ENCODE measurements at places on chromosomes 2 and 18. TPM values are rescaled to one million over a fixed set of nuclear protein-coding genes. Genes with fewer than 3 reads are reported as not detected.

- DNase-seq, result peak; percentile 8
These were observed 329.9 kb downstream of the TRIB2 start for GRCh38 chr2:13046557-13047165.

DNA sequence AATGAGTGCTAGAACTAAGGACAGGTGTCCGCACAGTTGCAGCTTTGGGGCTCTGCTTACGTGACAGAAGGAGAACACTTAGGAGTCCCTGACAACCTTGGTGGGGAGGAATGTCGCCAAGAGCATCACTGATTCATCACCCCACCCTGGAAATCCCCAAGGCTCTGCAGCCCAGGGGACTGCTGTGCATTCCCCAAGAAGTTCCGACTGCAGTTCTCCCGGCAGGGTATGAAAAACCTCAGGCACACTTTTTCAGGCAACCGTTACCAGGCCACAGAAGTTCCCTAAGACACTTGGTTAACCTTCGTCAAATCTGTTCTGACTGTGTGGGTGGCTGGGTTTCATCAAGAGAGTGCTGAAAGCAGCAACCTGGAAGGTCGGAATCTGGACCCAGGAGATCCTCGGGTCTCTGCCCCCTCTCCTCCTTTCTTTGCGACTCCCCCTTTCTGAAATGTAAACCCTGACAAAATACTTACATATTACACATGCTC is 192.1 kb upstream of the CXCR4 start:
- no peak for DNase-seq

GRCh38 chr2:133171393-133172004 is 396.8 kb downstream of the NCKAP5 start:
- DNase-seq, result peak; percentile 62

- DNase-seq, result no peak
These were observed 37.5 kb downstream of the UXS1 start for GRCh38 chr2:106156305-106157296.

DNA sequence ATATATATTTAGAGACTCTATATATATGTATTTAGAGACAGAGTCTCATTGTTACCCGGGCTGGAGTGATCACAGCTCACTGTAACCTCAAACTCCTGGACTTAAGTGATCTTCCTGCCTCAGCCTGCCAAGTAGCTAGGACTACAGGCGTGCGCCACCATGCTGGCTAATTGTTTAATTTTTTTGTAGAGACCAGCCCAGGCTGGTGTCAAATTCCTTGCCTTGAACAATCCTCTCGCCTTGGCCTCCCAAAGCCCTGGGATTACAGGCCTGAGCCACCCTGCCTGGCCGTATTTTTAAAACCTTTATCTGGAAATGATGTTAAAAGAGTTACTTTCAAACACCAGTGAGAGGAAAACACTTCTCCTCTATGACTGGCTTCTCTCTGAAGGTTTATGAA is 30.9 kb upstream of the PGAP1 start:
- DNase-seq, result no peak

- no peak for DNase-seq
These were observed 94.6 kb downstream of the PMAIP1 start for GRCh38 chr18:59994357-59994756.

- no peak for DNase-seq
These were observed 36.0 kb downstream of the GALNT3 start for GRCh38 chr2:165757906-165758675.

GRCh38 chr2:74063486-74063885 is 78.8 kb downstream of the TET3 start:
- DNase-seq, result no peak

DNA sequence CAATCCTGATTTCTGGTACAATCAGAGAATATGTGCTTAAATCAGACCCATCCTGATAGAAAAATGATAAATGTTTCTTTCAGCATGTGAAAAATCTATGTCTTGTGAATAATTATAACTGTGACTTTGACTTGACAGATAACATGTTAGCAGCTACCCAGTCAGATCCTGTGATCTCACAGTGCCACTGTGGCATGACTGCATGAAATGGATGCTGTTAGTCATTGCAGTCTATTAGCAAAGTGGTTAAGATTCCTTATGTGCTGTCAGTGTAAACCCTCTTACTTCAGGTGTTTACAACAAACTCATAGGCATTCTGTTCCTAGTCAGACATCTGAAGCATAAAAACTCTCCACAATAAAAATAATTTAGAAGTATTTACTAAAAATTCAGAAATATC is 244.6 kb upstream of the RND3 start:
- peak; percentile 59 for DNase-seq

MYO7B gene
- 1.1 TPM for total RNA-seq

SMARCAL1 gene
- total RNA-seq, result 31.8 TPM

CNDP1 gene
- total RNA-seq, result not detected
